ENCODE measurements at places on chromosomes 6 and 20.

GRCh38 chr20:38126932-38127621 is 38.0 kb downstream of the TGM2 start:
- no peak for DNase-seq

- no peak for DNase-seq
Observed at GRCh38 chr6:25682324-25682723, 30.3 kb downstream of the SCGN start.

- DNase-seq: no peak
Observed at GRCh38 chr20:7722564-7722963, 217.7 kb downstream of the HAO1 start.

DNA sequence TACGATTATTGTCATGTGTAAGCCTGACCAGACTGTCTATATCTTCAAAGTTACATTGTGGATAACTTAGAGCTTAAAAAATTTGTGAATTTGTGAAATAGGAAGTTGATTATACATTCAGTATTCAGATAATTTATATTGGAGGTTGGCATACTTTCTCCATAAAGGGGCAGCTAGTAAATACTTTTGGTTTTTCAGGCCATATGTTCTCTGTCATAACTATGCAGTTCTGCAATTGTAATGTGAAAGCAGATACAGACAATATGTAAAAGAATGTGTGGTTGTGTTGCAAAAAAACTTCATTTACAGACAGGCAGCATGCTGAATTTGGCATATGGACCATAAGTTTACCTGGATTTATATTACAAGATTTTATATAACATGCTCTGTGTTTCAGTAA is 29.3 kb downstream of the HSF2 start:
- no peak for DNase-seq

DNA sequence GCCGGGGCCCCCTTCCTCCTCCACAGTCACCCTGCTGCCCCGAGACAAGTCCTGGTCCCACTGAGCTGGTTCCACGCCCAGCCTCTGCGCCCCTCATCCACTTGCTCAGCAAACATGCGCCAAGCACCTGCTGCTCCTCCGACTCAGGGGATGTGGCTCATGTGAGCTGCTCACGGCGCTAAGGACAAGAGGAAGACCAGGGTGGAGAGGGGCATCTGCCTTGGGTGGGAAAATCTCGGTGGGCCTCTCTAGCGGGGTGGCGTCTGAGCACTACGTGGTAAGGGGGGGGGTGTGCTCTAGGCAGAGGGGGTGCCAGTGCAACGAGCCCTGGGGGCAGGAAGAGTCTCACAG is 4.5 kb downstream of the LAMA5 start:
- no peak for DNase-seq

GRCh38 chr6:87799651-87800050 is 97.6 kb upstream of the AKIRIN2 start:
- no peak for DNase-seq

- DNase-seq: no peak
Observed at GRCh38 chr6:156780962-156781853, 4.0 kb downstream of the ARID1B start.

- DNase-seq: no peak
Observed at GRCh38 chr6:169473663-169474062, 220.0 kb upstream of the THBS2 start.

- DNase-seq: no peak
Observed at GRCh38 chr20:7772371-7772770, 167.9 kb downstream of the HAO1 start.

- DNase-seq: no peak
Observed at GRCh38 chr6:25173951-25174474, 105.2 kb upstream of the CARMIL1 start.

Measured in C1 segment of cervical spinal cord (tissue), 14 donors.